ENCODE measurements at places on chromosomes 3 and 15.
A peak's percentile ranks its signal among the peaks of the same experiment; 100 is the strongest.

DNA sequence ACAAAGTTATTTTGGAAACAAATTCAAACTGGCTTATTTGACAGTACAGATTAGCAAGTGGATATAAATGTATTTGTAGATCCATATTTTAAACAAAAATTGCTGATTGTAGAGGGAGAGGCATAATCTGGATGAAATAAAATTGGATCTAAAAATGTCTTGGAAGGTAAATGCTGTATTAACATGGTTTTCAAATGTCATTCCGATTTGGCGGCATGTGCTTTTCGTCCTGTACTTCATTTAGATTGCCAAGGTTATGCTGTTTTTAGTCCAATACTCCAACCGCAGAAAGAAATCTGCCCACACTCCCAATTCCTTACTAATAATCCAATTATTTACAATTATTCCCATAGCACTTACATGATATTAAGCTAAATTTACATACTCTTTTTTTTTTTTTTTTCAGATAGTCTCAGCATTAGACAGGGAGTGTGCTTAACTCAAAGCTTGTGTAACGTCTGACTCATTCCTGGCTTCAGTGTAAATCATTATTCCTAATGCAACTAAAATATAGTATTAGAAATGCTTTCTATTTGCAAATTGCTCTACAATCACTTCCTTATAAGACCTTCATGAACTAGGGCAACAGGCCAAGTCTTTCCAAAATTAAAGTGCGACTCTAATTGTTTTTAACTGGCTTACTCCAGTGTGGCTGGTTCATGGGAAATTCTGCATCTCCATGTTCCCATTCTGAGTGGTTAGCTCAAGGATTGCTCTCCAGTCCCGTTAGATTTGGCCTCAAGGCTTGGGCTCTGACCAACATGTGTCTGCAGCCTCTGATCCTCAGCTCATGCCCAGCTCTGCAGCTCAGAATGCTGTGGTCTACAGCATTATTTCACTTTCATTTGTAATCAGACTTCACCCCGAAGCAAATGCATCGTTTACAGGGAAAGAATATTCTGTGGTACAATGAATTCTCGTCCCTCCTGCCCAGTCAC lies 103.9 kb downstream of the FBN1 start:
- peak; percentile 3 for DNase-seq

GRCh38 chr3:177928172-177928873 lies 607.9 kb upstream of the KCNMB2 start:
- DNase-seq = peak; percentile 86

DNA sequence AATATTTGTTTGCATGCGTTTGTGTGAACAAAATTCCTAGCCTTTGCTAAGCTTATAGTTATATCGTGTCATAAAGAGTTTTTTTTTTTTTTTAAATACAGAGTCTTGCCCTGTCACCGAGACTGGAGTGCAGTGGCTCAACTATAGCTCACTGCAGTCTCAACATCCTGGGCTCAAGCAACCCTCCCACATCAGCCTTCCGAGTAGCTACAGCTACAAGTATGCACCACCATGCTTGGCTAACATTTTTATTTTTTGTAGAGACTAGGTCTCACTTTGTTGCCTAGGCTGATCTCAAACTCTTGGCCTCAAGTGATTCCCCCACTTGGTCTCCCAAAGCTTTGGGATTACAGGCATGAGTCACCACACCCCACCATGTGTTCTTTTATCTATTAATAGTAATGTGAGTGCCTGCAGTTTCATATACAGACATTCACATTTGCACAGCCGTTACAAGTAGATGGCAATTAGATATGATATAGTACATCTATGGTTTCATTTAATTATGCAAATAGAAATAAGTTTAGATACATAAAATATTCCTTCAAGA lies 848.6 kb downstream of the PDCD6IP start:
- no peak for DNase-seq

DNA sequence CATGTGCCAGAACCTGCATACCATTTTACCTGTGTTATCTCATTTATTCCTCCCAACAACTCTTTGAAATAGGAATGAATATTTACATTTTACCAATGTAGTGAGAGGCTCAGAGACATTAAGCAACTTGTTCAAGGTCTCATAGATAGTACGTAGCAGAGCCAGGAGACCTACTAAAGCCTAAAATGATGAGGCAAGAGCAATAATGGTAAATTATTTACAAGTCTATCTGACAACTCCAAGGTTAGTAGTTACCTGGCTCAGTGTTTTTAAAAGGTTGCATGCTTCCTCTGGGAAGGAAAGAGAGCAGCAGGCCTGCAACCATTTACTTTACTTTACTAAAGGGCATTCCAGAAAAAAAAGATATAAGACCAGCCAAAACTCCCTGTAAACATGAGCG lies 103.0 kb downstream of the CFAP20DC start:
- DNase-seq = no peak

DNA sequence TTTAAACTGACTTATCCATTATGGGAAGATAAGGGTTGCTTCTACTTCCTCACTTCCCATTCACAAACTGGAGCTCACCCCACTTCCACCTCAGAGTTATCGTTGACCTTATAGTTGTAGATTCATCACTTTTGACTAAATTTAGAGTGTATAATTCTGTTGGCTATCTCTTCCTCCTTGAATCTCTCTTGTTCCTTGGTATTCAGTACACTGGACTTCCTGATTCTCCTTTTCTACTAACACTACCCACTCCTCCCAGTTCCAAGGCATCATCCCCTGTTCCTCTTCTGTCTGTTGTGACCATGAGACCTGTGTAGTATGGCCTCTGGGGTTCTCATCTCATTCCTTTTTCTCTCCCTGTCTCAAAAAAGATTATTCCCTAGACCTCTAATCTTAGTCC lies 5.9 kb upstream of the GPR87 start:
- peak; percentile 18 for DNase-seq

DNA sequence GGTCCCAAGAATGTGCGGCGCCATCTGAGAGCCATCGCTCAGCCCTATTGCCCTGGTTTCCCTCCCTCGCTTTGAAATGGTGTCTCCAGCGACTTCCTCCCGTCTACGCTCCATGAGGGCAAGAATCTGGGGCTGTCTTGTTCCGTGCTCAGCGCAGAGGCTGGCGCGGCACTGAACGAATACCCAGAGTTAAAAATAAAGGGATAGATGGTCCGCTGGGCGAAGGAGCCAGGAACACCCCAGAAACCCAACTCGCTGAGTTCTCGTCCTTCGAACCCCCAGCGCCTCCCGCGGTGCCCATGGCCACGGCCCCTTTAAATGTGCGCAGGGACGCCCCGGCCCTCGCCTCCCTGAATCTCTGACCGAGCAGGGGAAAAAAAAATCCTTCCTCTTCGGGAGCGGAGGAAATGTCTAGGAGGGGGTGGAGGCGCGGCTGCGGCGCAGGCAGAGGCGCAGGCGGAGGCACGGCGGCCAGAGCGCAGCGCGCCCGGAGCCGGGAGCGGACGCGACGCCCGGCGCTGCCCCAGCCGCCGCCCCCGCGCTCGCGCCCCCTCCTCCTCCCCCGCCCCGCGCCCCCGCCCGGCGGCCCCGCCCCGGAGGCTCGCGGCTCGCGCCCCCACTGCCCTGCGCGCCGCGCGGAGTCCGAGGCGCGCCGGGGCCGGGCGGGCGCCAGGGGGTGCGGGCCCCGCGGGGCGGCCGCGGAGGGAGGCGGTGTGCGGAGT lies 8.5 kb upstream of the FGD5 start:
- DNase-seq = peak; percentile 59

DNA sequence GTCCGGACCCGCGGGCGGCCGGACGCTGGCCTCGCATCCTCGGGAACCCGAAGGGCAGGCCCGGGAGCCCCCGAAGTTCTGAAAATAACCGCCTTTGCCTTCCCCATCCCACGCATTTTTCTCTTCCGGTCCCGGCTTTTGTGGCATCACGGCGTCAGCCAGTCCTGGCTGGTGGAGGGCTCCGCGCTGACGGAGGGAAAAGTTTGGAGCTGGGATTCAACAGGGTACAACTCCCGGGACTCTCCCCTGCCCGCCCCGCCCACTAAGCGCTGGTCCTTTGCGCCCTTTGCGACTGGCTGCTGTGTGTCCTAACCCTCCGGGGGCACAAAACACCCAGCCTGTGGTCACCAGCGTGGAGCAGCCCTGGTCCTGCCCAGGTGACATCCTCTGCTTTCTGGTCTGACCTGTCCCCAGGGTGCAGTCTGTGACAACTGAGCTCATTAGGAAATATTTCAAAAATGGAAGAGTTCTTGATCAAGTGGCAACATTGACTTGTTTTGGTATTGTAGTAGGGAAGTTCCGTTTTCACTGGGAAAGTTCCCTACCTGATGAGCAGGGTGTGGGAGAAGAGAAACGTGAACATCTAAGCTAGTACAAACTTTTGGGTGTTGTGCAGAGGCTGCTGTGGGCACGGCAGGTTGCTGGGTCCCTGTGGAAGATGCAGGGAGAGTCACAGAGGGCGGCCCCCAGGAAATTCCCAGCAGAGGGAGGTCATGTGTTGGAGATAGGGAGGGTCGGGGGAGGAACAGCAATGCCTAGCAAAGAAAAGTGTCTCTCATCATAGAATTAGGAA lies 775 bp downstream of the ARNT2 start:
- DNase-seq = no peak

DNA sequence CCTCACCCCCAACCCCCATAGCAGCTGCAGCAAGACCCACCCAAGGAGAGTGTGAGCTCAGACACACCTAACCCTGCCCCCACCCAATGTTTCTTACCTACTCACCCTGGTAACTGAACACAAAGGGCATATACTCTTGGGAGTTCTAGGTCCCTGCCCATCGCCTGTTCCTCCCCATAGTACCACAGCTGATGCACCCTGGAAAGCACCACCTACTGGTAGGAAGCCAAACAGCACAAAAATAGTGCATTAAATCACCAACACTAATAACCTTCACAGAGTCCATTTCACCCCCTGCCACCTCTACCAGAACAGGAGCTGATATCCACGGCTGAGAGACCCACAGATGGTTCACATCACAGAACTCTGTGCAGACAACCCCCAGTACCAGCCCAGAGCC lies 245.2 kb downstream of the EFHB start:
- DNase-seq = no peak

- no peak for DNase-seq
Measured at GRCh38 chr3:71744738-71745137, 8.9 kb upstream of the GPR27 start.
